ENCODE measurements at places on chromosomes 16 and 17.
A peak's percentile ranks its signal among the peaks of the same experiment; 100 is the strongest.

GRCh38 chr16:26134588-26134987, 442.8 kb downstream of the HS3ST4 start:
- no peak for DNase-seq

GRCh38 chr16:53502331-53503269, at the start of gene AKTIP:
TSS of gene AKTIP (minus strand) at chr16:53503209. CDS start at chr16:53500259, 2,950 bp downstream.
- peak; percentile 86 for DNase-seq

GRCh38 chr17:39667945-39668924, at the start of gene PNMT:
TSS of gene PNMT (plus strand) at chr17:39668453. CDS start at chr17:39668476, 23 bp downstream.
- peak; percentile 100 for DNase-seq

GRCh38 chr17:12887088-12887487, 97.8 kb downstream of the ARHGAP44 start:
- no peak for DNase-seq

- no peak for DNase-seq
These were observed 15.1 kb downstream of the CEP20 start for GRCh38 chr16:15873301-15873700.

GRCh38 chr16:48613061-48613957, 3.3 kb upstream of the N4BP1 start:
- peak; percentile 43 for DNase-seq

DNA sequence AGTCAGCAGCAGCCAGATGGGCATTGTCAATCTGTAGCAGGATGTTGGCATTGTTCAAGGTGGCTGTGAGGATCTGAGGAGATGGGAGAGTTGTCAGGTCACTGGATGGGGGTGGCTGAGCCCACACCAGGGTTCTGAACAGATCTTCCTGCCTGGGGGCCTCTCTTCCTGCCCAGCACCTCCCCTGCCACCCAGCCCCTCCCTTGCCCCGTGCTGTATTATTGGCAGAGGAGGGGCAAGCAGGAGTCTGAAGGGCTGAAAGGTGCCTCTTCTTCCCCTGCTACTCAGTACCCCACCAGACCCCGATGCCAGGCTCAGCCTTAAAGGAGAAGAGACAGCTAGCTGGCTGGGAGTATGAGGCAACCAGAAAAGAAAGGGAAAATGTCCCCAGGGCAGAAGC, 93.0 kb downstream of the GOSR1 start:
- no peak for DNase-seq

GRCh38 chr16:85986931-85987749, 88.2 kb downstream of the IRF8 start:
- DNase-seq: peak; percentile 44

All from Calu3 (cell line).